ENCODE measurements at places on chromosomes 6 and 20.

GRCh38 chr20:16279320-16279719, 293.9 kb downstream of the KIF16B start:
- no peak for DNase-seq

- DNase-seq: no peak
These were observed 228.9 kb downstream of the ANKRD60 start for GRCh38 chr20:57999465-58000111.

DNA sequence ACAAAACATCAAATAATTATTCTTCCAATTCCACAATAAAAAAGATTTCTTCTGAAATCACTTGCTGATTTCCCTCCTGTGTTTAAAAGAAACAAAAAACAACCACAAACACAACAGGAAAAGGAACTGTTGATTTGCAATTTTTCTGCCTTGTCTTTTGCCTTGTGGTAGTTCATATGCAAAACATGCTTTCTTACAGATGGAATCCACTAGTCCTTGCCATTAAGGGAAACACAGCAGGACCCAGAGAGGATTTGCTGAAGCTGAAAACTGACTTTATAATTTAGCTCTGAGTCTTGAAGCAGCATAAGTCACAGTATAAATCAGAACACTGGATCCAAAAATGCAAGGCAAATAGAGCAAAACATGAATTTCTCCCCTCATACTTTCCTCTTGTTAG, 328.8 kb downstream of the PHF3 start:
- DNase-seq: no peak

DNA sequence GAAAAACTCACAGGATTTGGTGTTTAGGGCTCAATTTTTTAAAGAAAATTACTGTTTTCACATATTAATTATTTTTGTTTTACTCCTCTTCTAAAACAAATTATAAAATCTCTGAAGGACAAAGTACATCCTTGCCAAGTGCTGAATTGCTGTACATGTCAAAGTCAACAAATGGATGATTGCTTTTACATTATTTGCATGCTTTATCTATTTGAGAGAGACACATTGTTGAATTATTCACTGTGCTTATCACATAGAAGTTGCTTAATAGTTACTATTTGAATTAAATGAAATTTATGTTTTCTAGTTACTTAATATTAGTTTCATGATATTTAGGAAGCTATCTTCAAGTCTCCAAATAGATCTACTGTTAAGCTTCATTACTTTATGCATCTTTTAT, 318.6 kb upstream of the PTCHD4 start:
- no peak for DNase-seq

- no peak for DNase-seq
These were observed 250.5 kb upstream of the PRND start for GRCh38 chr20:4471221-4471620.

DNA sequence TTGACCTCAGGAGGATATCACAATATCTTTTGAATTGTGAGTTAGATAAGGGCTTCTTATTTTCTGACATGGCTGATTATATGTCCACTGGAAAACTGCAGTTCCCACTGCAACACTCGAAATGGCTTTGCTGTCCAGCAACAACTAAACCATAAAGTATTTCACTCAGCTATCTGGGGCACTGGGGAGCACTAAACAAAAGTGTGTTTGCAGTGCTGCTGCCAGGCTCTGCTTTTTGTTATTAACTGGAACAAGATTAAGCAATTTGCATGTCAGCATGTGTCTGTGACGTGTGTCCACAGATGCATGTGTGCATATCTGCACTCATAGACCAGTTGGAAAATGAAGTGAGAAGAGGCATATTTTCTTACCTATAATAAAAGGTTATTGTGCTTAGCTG, 107.8 kb upstream of the CCN2 start:
- DNase-seq: no peak

- DNase-seq: no peak
These were observed 6.5 kb downstream of the RPS6KA2 start for GRCh38 chr6:166620478-166621113.
